ENCODE measurements at places on chromosomes 7 and 10.
A peak's percentile ranks its signal among the peaks of the same experiment; 100 is the strongest.

- DNase-seq = no peak
Measured at GRCh38 chr10:13018171-13018570, 16.7 kb upstream of the CCDC3 start.

GRCh38 chr10:127911218-127911866, 4.4 kb downstream of the PTPRE start:
- no peak for DNase-seq

GRCh38 chr10:69407621-69408301, 9.0 kb downstream of the TACR2 start:
- DNase-seq = no peak

DNA sequence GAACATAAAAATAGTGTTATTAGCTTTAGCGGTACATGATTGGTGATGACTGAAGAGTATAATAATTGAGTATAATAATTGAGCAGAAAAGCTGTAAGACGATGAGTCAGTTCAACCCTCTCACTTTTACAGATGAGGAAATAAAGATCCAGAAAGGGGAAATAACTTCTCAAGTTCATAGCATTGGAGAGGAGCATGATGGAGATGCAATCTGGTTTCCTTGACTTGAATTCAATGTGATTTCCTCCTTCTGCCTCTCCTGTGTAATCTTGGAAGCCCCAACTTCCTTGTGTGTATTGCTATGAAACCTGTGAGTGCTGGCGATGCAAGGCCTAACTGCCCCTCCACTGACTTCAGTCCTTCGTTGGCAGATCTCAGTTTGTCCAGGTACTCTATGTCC, 265.1 kb downstream of the LRMDA start:
- DNase-seq = no peak

DNA sequence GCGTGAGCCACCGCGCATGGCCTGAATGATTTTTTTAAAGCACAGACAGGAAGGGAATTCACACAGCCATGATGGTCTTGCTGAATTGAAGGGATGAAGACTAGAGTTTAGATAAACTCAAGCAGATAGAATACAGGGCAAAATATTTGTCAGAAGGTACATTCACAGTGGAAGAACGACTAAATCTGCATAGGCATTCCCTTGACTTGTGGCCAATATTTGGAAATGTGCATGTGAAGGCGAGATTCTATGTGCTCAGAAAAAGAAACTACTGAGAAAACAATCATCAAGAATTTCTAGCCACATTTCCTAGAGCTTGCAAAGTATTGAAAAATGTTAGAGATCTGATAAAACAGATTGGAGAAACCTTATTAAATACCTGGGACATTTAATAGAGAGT, 1166.2 kb downstream of the DNAJB9 start:
- no peak for DNase-seq

- DNase-seq = no peak
Measured at GRCh38 chr7:7131273-7131672, 51.1 kb upstream of the C1GALT1 start.

DNA sequence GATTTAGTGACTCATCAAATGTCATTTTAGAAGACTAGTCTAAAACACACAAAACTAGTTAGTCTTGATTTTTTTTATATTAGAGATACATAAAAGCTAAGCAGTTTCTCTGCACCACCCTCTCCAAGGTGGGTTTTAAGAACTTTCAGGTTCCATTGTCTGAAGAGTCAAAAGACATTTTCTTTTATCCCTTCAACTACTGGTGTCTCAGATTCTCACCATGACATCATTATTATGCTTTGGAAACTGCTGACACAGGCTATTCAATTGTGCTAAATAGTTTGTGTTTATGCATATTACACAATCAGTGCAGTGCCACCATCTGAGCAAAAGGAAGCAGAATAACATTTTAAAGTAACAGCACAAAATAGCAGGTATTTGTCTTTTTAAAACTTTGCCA, 52.2 kb downstream of the IGF2BP3 start:
- no peak for DNase-seq

- no peak for DNase-seq
Measured at GRCh38 chr10:116444527-116445142, 17.0 kb downstream of the PNLIPRP3 start.

DNA sequence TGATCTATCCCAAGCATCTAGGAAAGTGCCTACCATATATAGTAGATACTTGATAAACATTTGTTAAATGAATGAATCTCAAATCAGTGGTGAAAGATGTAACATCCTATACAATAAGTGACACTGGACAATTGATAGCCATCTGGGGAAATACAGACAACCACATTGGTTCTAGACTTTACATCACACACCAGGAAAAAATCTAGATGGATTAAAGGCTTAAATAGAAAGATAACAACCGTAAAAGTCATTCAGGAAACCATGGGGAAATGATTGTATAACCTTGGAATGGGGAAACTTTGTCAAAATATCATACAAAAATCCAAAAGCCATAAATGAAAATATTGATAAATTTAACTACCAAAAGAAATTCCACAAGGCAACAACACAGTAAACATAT, 7.0 kb upstream of the GARIN1A start:
- no peak for DNase-seq

GRCh38 chr10:88687853-88688467, 18.1 kb upstream of the LIPK start:
- DNase-seq = no peak

DNA sequence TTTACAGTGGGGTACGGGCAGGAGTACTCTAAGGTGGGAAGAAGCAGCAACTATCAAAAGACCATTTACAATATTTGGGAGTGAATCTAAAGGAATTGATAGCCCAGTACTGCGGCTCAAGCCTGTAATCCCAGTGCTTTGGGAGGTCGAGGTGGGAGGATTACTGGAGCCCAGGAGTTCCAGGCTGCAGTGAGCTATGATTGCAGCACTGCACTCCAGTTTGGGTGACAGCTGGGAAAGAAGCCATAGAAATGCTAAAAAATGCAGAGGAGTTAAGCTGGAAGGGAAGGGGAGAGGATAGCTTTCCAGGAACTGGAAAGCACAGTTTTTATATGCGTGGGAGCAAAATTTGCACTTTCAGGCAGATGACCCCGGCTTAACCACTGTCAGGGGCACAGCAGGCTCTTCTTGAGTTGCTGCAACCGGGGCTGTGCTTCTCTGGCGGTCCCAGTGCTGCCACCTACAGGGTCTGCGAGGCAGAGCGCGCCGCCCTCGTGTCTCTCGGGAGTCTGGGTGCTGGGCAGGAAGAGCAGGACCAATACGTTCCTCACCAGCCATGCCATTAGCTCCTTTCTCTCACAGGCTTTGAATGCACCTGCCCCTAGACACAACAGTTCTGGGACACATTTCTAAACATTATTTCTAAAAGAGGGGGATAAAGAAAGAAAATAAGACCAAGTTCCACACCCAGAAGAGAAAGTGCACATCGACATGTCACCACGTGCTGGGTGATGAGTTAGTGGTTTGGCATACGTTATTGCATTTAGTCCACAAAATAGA, 10.1 kb upstream of the BMPER start:
- DNase-seq = peak; percentile 4

GRCh38 chr7:139523199-139523941, at the start of gene CLEC2L:
Gene CLEC2L, plus strand, starts transcription at chr7:139523685. Its CDS starts 243 bp downstream, at chr7:139523928.
- no peak for DNase-seq

- no peak for DNase-seq
Measured at GRCh38 chr7:142873281-142873784, 12.2 kb downstream of the TRPV6 start.

GRCh38 chr10:14567421-14567820, 207.3 kb downstream of the FAM107B start:
- no peak for DNase-seq

DNA sequence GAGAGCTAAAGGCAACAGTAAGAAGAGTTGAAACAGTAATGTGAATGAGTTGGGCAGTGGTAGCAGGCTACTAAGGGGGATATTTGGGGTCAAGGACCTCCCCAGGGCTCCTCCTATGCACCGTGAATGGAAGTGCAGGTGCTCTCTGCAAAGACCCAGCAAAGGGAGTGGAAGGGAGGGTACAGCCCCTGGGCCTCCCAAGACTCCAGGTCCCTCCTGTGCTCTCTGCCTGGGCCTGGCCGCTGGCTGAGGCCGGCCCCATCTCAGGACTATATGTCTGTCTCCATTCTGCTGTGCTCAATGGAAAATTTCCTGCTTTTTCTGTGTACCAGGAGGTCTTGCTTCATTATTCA, 372.1 kb upstream of the MKI67 start:
- DNase-seq = no peak

DNA sequence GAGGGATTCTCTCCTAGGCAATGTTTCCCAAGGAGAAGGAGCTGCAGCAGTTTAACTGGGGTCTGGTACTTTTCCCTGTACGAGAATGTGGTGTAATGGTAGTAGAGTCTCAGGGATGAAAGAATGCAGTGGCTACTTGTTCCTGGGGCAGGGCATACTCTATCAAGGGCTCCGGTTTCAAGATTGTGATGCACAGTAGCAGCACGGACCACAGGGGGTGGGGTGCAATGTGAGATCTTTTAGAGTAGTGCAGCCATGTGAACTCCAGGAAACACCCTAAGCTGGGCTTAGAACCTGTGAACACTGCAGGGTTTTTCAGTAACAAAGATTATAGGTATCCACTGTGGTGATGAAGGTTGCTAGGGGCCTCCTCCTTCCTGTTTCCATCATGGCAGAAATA, 903.9 kb downstream of the NRG3 start:
- no peak for DNase-seq

- DNase-seq = no peak
Measured at GRCh38 chr7:12731775-12732174, 44.3 kb downstream of the ARL4A start.

GRCh38 chr10:63157845-63158624, 24.9 kb downstream of the NRBF2 start:
- no peak for DNase-seq
